Thoracic aorta (tissue), 2 donors: ENCODE measurements at places on chromosomes 7 and 10.

DNA sequence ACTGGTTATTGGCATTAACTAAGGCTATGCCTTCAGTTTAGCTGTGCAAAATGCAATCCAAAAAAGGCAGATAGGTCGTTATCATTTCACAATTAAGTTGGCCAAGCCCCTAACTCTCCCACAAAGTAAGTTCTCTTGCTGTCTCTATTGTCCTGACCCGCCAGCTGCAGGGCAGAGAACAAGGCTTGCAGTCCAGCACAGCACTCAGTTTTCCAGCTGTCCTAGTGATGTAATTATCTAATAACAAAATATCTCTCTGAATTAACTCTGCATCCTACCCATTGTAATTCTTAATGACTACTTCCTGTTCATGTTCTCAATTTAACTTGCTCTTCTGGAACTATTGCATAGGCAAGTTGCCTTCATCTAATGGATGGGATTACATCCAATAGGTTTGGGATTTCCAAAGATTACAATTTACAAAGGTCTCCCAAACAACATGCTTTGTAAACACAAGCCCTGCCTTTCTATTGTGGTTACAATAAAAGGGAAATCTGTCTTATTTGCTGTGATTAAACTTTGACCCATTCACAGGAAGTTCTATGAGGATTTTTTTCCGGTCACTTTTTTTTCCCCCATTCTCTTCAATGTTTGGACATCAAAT is 55.2 kb downstream of the CDK6 start:
- no peak overlapping the region for H3K4me3 ChIP-seq
- no peak overlapping the region for H3K27ac ChIP-seq
- H3K4me1 ChIP-seq = peaks cover 49% of the 10 kb centered on the region
- no peaks in the 10 kb centered on the region for H3K27me3 ChIP-seq
- H3K36me3 ChIP-seq = no peaks in the 10 kb centered on the region
- DNase-seq = no peak

DNA sequence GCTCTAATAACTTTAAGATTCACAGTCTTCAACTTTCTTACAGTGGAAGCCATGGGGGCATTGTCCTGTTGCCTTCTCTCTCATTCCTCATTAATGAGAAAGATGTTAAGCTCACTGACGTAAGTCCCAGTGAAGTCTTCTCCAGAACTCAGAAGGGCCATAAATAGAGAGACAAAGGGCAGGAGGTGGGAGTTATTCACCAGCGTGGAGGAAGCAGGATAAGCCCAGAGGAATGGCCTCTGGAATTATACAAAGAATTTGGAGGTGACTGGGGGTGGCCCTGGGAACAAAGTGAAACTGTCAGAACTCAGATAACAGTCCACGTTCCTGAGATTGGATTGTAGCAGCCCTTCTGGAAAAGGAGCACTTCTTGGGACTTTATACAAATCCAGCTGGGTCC is 52.4 kb downstream of the SORBS1 start:
- H3K36me3 ChIP-seq = no peaks in the 10 kb centered on the region
- H3K4me1 ChIP-seq = peaks cover 88% of the 10 kb centered on the region
- H3K27ac ChIP-seq = peak overlapping the region; percentile 87
- no peaks in the 10 kb centered on the region for H3K27me3 ChIP-seq
- peak overlapping the region; percentile 24 for H3K4me3 ChIP-seq

- H3K4me3 ChIP-seq = no peak overlapping the region
- H3K36me3 ChIP-seq = no peaks in the 10 kb centered on the region
- H3K27me3 ChIP-seq = no peaks in the 10 kb centered on the region
- no peaks in the 10 kb centered on the region for H3K4me1 ChIP-seq
- DNase-seq = no peak
Observed at GRCh38 chr10:129774736-129775401, 189.2 kb downstream of the EBF3 start.

DNA sequence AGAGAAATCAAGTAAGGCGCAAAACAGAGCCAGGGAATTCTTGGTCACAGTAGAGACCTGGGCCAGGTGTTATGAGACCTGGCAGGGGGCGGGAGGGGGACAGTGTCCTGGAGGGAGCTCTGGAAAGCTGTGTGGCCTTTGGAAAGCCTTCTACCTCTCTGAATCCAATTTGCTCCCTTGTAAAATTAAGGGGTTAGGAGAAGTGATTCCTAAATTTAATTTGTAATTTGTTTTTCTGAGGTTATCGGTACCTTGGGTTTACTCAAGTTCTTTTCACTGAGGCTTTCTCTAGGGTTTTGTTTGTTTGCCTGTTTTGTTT is 920.8 kb downstream of the TYW1 start:
- no peaks in the 10 kb centered on the region for H3K4me1 ChIP-seq
- H3K27me3 ChIP-seq = no peaks in the 10 kb centered on the region
- no peaks in the 10 kb centered on the region for H3K36me3 ChIP-seq

DNA sequence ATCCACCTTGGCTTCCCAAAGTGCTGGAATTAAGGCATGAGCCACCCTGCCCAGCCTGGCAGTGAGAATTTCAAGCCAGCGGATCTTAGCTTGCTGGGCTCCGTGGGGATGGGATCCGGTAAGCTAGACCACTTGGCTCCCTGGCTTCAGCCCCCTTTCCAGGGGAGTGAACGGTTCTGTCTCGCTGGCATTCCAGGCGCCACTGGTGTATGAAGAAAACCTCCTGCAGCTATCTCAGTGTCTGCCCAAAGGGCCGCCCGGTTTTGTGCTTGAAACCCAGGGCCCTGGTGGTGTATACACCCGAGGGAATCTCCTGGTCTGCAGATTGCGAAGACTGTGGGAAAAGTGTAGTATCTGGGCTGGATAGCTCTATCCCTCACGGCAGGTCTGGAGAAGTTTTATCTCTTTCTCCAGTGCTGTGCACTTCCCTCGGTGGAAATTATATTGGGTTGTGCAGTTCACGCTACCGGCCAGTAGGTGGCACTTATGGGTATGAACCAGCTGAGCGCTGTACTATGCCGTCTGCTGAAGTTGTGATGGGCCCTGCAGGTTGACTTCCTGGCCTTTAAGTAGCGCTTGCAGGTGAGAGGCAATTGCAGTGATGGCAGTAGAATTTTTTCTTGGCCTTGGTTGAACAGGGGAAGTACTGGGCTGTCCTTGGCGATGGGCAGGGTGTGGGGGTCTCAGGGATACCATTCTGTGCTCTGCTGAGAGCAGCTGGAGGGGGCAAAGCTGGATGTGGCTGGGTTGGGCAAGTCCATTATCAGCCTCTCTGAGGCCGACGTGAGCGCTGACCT is 138.0 kb upstream of the MTPN start:
- H3K27me3 ChIP-seq = no peaks in the 10 kb centered on the region
- H3K36me3 ChIP-seq = no peaks in the 10 kb centered on the region
- no peaks in the 10 kb centered on the region for H3K4me1 ChIP-seq
- H3K4me3 ChIP-seq = no peak overlapping the region
- H3K27ac ChIP-seq = no peak overlapping the region

DNA sequence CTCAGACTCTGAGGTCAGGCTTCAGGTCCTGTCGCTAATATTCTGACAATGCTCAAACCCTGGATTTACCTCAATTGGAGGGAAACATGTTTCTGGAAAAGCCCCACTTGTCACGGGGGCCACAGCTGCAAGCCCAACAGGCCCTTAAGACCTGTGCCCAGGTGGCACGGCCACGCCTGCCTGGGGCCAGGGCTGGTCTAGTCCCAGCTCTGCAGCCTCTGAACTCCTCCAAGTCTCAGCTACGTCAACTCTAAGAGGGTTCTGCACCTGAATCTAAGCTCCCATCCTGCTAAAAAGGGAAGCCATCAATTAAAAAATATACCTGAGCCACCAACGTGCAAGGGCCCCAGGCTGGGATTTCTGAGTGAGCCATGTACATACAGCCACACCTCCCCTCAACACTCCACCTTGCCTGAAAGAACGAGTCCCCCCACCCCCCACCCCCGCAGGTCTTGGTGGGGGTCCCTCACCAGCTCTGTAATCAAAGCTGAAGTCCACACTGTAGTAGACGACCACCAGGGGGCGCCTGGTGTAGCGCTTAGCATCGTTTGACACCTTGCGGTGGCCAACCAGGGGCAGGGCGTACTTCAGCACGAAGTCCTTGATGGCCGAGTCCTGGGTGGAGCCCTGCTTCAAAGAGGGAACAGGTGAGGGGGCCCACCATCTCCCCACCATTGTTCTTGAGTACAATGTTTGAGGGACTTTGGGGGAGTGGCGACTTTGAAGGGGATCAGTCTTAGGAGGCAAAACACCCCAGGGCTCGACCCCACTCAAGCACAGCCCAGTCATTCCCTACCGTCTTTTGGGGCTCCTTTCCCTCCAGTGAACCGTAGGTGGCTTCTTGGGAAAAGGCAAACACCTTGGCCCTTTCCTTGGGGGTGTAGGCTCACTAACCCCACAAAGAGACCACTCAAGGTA is 22.6 kb downstream of the PDIA4 start:
- peaks cover 23% of the 10 kb centered on the region for H3K36me3 ChIP-seq
- no peak for DNase-seq
- no peaks in the 10 kb centered on the region for H3K4me1 ChIP-seq
- H3K4me3 ChIP-seq = no peak overlapping the region

GRCh38 chr7:7384228-7384627 is 151.4 kb downstream of the COL28A1 start:
- H3K4me3 ChIP-seq = no peak overlapping the region
- no peak for DNase-seq
- H3K4me1 ChIP-seq = no peaks in the 10 kb centered on the region
- H3K27ac ChIP-seq = no peak overlapping the region
- no peaks in the 10 kb centered on the region for H3K36me3 ChIP-seq

- H3K36me3 ChIP-seq = no peaks in the 10 kb centered on the region
- no peak for DNase-seq
- no peak overlapping the region for H3K27ac ChIP-seq
- H3K27me3 ChIP-seq = no peaks in the 10 kb centered on the region
- no peak overlapping the region for H3K4me3 ChIP-seq
Observed at GRCh38 chr10:124130198-124130900, 37.0 kb upstream of the CHST15 start.

DNA sequence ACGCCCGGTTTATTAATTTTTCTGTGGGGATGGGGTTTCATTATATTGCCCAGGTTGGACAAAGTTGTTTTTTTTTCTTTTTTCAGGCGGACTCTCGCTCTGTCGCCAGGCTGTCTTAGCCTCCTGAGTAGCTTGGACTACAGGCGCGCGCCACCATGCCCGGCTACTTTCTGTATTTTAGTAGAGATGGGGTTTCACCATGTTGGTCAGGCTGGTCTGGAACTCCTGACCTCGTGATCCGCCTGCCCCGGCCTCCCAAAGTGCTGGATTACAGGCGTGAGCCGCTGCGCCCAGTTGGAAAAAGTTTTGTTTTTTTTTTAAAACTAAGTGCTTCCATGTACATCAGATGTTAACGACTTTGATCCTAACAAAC is 542 bp upstream of the ZNF394 start:
- H3K4me1 ChIP-seq = peaks cover 28% of the 10 kb centered on the region
- no peaks in the 10 kb centered on the region for H3K36me3 ChIP-seq
- H3K27ac ChIP-seq = peak overlapping the region; percentile 93
- H3K27me3 ChIP-seq = no peaks in the 10 kb centered on the region
- no peak for DNase-seq

GRCh38 chr10:122163174-122164022 is 107.7 kb upstream of the BTBD16 start:
- no peak for DNase-seq
- peak overlapping the region; percentile 69 for H3K4me3 ChIP-seq
- no peaks in the 10 kb centered on the region for H3K36me3 ChIP-seq
- H3K27me3 ChIP-seq = no peaks in the 10 kb centered on the region
- H3K27ac ChIP-seq = no peak overlapping the region
